ENCODE measurements at places on chromosomes 5 and 9. TPM values are rescaled to one million over a fixed set of nuclear protein-coding genes. Genes with fewer than 3 reads are reported as not detected.

DNA sequence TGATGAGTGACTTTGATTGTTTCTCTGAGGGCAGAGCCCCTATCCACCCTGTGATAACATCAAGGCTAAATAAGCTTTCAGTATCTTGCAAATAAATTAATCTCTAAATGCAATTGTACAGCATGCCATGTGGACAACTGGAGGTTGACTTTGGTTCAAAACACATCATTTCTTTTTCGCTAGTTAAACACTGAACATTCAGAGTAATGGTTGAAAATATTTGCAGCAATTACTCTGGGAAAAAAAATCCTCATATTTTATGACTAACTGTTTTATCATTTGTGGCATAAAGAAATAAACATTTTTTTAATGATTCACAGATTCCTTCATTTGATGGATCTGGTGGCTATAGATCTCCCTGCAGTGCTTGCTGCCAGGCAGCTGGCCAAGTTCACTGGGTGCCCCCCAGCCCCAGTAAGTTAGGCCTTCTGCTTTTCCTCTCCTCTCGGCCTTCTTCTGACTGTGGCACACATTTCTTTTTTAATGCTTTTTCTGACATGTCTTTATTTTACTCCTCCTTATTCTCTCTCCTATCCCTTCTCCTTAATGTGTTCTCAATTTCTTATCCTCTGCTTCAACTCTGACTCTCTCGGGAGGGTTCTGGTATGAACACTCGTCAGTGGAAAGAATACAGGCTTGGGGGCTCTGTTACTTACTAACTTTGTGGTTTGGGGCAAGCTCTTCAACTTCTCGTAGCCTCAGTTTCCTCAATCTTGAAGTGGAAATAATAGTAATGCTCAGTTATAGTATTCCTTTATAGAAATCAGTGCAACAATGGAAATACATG lies 69.6 kb downstream of the ADAMTSL1 start:
- ATAC-seq = no peak

DNA sequence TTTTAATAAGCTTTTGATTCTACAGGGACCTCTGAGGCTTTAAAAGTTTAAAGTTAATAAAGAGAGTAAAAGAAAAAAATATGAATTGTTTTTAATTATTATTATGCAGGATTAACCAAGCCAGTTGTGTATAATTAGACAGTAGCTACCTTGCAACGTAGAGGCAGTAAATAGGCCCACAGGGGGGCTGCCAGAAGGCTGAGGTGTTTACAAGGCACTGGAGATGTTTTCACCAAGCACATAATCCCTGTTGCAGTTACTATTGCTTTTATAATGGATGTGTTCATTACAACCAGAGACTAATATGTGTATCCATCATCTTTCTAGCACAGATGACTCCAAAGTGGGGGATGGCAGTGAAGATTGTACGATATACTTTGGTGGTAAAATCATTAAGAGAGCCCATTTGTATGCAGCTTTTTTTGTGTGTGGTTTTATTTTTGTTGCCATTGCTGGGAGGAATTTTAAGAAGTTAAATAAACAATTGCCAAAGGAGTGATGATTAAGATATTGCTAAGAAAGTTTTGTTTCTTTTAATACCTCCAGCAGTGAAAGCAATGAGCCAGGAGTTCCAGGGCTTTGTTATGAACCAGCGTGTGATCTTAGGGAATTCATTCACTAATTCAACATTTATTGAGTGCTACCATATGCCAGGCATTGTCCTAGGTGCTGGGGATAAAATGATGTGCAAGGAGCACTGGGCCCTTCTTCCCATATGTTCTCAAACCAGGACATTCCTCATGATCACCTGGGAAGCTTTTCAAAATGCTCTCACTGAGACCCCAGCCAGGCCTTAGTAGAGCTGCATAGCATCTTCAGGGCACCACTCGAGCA lies 138.7 kb upstream of the EFNA5 start:
- no peak for ATAC-seq

DNA sequence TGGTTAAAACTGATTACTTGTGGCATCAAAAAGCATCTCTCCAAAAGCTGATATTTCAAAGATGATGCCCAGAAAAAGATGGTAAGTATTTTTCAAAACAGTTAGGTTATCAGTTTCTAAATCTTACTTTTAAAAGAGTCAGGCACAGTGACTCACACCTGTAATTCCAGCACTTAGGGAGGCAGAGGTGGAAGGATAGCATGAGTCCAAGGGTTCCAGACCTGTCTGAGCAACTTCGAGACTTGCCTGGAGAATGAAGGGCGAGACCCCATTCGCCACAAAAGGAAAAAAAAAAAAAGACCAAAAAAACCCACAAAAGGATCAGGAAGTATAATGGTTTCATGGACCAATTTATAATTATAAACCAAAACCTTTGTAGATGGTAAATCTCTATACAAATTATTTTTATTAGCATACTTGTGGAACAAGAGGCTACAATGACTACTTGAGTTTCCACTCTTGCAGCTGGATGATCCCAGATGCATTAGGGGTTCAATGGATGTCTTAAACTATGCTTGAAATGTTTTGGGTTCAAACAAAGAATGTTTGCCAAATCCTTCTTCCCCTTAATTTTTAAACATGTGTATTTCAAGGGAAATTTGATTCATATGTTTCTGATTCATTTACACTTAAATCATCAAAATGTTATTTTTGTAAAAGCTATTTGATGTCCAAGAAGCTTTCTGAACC lies 96.1 kb downstream of the ADAMTSL1 start:
- no peak for ATAC-seq

DNA sequence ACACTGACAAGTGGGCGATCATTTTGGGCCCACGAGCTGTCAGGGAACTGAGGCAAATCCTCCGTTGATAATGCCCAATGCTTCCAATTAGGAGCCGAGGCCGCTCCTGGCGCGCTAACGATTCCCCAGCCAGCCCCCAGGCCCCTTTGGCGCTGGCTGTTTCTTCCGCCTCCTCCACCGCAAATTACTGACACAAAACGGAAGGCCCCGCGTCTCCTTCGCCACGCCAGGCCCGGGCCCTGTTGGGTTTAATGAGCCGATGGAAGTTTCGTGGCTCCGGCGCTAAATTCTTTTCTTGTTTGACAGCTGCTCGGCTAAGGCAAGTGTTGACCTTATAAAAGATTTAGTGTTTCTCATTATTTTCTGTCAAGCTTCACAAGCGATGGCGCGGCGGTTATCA lies 25.7 kb upstream of the BARHL1 start:
- ATAC-seq = no peak

DNA sequence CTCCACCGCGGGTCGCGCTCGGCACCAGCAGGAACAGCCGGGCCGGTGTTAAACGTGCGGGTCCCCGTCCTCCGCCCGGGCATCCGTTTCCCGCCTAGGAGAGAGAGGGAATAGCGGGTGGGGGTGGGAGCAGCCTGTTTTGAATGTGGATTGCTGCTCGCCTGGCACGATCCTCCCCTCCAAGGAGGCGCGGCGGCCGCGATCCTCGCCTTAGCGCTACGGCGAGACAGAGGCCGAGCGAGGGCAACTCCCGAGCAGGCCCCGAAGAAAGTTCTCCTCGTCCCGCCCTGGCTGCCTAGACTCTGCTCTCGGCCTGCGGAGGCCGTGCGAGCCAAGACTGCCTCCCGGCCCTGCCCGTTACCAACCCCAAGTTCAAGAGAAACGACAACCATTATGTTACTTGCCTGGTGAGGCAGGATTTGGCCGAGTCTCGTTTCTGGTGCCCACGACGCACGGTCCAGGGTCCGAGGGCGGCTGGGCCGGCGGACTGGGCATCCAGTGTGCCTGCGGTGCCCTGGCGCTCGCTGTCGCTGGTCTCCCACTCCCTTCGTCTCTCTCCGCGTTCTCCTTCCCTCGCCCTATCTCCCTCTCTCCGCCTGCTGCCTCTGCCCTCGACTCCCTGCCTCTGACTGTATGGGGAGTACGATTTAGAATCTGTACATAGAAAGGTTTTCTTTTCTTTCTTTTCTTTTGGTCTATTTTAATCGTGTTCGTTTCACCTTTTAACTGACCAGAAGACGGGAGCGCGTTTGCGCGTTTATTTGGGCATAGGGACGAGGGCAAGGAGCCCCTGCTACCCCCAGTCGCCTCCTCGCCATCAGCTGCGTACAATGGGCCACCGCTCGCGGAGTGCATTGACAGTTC lies 724 bp downstream of the NR2F1-AS1 start:
- peak; percentile 2 for ATAC-seq

GRCh38 chr5:110738503-110738811 lies 350 bp upstream of the SLC25A46 start:
- peak; percentile 48 for ATAC-seq

- ATAC-seq = peak; percentile 51
Measured at GRCh38 chr9:87497604-87498045, at the start of gene DAPK1. TSS of gene DAPK1 (plus strand) at chr9:87497867. CDS start at chr9:87499078, 1,211 bp downstream.

DNA sequence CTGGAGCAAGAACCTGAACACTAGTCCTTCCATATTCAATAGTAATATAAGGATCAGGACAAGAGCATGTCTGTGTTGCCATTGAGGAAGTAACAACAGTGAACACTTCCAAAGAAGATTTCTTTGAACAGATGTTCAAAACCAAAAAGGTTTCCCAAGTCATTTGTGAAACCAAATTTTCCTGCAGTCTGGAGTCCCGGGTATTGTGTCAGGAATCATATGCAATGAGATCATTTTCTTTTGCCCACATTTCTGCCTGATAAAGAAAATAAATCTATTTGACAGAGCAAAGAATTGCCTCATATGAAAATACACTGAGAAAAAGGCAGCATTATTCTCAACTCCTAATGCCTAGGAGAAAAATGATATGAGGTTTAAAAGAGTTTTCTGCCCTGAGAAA lies 151.7 kb downstream of the SNX18 start:
- ATAC-seq = no peak

GRCh38 chr9:122394265-122395125 lies 23.7 kb downstream of the PTGS1 start:
- peak; percentile 97 for ATAC-seq

DNA sequence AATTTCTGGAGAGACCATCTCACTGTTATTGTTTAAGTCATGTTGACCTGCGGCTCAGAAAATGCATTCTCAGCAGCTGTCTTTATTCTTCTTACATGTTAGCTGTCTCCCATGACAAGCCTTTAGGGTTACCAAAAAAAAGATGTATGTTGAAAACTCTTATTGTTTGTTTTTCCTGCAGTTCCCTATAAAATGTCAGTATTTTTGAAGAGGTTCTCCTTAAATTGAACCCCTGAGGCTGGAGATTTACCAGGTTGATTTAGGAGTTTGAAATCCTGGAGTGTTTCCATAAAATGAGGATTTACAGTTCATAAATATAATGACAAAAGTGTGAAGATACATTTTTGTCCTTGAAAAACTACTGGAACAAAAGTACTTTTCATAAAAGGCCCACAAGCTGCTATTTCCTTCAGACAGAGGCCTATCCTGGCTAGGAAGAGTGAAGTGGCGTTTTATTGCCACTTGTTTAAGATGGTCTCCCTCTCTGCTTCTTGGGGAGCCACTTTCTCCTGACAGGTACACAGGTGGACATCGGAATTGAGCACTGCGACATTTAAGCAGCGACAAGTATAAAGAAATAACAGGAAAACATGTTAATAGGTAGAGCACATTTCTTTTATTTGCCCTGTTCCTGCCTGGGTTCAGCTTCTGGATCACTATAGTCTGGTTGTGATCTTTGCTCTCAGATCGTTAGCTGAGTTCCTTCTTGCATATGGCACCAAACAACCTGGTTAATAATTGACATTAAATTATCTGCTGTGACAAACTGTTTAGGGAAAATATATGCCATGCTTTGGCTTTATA lies 344.8 kb upstream of the RPS23 start:
- ATAC-seq = no peak

DNA sequence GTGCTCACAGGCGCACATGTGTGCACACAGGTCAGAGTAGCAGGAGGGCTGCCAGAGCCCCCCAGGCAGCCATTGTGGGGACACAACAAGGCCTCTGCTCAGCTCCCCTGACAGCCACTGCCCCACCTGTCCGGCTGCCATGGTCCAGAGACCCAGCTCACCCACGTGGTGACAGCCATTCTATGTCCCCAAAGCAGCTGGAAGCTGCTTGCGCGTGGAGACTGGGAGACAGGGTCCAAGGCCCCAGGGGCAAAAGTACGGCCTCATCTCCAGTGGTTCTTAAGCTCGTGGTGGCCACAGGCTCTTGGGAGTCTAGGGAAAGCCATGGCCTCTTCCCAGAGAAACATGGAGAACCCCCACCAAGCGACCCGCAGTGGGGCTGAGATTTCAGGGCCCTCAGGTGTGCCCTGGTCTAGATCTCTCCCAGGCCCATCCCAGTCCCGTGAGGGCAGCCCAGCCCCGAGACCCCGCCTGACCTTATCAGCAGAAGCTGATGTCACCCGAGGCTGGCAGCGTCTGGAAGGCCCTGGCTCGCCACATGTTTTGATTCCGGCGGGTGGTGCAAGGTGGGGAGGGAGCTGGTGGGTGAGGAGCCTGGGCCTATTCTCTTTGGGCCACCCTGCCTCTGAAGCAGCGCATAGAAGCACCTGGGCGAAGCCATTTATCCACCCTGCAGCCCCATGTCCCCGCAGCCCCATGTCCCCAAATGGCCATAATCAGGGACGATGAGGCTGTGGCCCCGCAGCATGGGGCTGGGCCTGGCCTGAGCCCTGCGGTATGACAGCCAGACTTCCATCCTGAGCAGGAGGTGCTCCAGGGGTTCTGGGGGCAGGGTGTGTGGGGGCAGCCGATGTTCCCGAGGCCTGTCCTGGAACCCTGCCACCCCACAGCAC lies 31.7 kb downstream of the GLT6D1 start:
- no peak for ATAC-seq

GRCh38 chr9:122119721-122120120 lies 26.6 kb upstream of the TTLL11 start:
- no peak for ATAC-seq

DNA sequence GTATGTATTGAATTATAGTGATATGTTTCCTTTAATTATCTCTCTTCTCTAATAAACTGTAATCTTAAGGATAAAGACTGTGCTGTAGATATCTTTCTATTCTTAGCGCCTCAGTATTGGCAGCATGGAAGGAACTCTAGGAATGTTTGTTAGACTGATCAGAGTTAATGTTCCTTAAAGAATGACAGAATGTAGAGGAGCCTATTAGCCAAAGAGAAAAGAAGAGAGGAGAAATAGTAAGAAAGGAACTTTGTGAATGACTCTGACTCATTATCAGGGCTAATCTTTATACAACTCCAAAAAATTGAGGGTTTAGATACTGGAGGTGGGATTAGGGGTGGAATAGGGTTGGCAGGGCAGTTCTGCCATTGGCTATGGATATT lies 59.0 kb upstream of the NUDT12 start:
- no peak for ATAC-seq

GRCh38 chr9:83219154-83219923 lies 156.4 kb upstream of the RASEF start:
- ATAC-seq = peak; percentile 88

SLC23A1 gene
- total RNA-seq = 4.1 TPM

AHRR gene
- 1.7 TPM for total RNA-seq

HMCN2 gene
- 0.54 TPM for total RNA-seq

AMBP gene
- total RNA-seq = 0.45 TPM

COX7C gene
- total RNA-seq = 1,058 TPM

LHX6 gene
- 1.7 TPM for total RNA-seq

LECT2 gene
- not detected for total RNA-seq

FOXD4L4 gene
- total RNA-seq = 1.1 TPM

AFAP1L1 gene
- total RNA-seq = 0.18 TPM

SAPCD2 gene
- total RNA-seq = 7.0 TPM

IL13 gene
- total RNA-seq = 1.1 TPM

PCDHA7 gene
- total RNA-seq = 1.5 TPM

FBP2 gene
- total RNA-seq = not detected

SELENOP gene
- total RNA-seq = 114 TPM

Data from motor neuron (in vitro differentiated cells).